NCI-H187 treated with DMSO at 0.1 percent for 48 hours (cell line): ENCODE measurements at places on chromosomes 6 and 20.

GRCh38 chr6:165274611-165275010 is 34.8 kb downstream of the C6orf118 start:
- no peak for DNase-seq

DNA sequence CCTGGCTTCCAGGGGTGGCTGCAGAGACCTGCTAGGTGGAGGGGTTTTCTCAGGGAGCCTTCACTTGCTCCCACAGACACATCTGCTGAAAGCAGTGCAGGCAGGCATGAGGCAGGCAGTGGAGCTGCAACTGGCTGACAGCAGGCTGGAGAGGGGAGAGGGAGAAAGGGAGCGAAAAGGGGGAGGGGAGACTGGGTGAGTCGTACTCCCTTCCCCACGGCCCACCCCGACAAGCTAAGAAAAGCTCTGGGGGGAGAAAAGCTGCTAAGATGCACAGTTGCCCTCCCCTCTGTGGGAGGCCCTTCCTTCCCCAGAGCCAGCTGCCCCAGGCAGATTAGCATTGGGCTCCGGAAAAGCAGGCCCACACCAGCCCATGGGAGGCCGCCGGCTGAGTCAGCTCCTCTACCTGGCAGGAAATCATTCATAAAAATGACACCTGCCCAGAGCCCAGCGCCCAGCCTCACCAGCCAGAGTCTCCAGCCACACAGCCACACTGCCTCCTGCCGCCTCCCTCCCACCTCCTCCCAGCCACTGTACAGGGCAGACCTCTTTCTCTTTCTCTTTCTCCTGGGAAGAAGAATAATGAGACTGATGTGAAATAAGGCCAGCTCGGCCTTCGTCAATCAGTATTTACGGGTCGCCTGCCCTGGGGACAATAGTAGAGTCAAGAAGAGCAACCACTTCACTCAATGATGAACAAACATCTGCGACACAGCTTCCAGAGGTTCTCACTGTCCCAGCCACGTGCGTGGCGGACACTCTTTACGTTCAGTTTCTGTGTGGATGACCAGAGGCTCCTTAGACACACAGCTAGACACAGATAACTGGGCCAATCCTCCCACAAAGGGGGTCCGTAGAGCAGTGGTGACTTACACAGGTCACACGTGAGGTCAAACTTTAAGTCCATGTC is 7.7 kb upstream of the C20orf203 start:
- DNase-seq: no peak

DNA sequence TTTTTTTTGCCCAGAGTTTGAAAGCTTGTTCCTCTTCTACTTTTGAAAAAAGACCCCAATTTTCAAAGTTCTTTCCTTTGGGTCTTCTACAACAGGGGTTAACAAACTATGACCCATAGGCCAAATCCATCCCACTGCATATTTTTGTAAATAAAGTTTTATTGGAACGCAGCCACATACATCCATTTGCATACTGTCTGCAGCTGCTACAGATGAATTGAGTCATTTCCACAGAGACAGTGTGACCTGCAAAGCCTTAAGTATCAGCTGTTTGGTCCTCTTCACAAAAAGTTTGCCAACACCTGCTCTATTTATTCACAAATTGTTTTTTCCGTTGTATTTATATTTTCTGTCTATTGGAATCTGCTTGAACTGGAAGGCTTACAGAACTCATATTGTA is 189.2 kb downstream of the TBC1D7 start:
- DNase-seq: no peak

DNA sequence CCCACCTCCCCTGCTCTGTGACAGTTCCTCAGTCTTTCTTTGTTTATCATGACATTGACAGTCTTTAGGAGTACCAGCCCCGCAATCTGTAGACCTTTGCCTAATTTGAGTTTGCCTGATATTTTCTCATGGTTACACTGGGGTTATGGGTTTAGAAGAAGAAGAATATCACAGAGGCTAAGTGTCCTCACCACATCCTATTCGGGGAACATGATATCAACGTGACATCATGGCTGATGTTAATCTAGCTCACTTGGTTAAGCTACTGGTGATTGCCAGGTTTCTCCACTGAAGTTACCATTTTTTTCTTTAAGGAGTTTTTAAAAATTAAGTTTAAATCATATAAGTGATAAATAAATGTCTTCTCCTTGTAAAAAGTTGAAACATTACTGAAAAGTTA is 127.5 kb downstream of the CEP57L1 start:
- no peak for DNase-seq

- no peak for DNase-seq
Observed at GRCh38 chr20:40698281-40698680, 9.2 kb upstream of the MAFB start.
